ENCODE measurements at places on chromosomes 12 and 14.
A peak's percentile ranks its signal among the peaks of the same experiment; 100 is the strongest.

GRCh38 chr14:92481386-92481785, 32.2 kb upstream of the RIN3 start:
- DNase-seq, result peak; percentile 27

GRCh38 chr12:2673966-2674810, 120.6 kb upstream of the FKBP4 start:
- no peak for DNase-seq

DNA sequence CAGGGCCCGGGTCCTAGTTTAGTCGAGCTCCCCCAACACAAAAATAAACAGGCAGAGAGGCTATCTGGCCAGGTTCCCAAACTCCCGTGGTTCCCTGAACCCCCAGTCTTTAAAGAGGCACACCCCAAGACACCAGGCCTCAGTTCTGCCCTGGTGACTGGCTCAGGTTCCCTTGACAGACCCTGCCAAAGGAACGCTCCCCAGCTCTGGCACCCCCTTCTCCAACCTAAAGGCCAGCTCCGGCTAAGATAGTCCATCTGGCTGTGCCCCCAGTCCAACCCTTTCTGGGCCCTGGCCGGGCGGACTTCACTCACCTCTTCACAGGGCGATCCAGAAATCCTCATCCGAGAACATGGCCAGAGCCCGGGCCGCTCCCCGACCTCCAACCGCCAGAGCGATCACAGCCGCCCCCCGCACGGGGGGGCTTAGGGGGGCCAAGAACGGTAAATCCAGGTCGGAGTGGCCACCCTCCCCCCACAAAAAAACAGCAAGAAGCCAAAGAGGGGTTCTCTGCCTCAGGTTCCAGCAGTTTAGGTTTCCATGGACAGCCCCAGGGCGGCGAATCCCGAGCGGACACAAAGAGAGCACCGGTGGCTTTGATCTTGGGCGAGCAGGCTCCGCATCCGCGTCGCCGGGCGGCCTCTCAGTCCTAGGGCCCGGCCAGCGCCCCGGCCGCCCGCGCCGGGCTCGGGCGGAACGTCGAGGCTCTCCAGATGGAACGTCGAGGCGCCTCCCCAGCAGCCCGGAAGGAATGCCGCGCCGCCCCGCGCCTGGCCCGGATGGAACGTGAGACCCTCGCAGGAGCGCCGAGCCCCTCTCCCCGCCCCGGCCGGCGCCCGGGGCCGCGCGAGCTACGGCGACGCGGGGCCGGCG, 1.1 kb downstream of the KMT2D start:
- peak; percentile 65 for DNase-seq

DNA sequence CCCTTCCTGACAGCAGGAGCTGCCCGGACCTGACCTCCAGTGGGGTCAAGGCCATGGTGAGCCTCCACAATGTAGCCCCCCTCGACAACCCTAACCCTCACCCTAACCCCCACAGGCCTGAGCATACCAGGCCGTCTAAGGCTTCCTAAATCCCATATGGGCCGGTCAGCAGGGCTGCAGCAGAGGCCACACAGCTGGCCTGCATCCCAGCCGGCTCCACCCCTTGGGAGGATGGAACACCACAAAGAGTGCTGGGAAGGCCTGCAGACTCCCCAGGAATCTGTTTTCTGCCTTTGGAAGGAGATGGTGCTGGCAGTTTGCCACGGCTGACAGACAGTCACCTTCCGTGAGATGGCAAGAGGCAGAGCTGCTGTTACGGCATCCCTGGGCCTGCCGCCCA, 2.8 kb downstream of the TMEM179 start:
- peak; percentile 42 for DNase-seq

DNA sequence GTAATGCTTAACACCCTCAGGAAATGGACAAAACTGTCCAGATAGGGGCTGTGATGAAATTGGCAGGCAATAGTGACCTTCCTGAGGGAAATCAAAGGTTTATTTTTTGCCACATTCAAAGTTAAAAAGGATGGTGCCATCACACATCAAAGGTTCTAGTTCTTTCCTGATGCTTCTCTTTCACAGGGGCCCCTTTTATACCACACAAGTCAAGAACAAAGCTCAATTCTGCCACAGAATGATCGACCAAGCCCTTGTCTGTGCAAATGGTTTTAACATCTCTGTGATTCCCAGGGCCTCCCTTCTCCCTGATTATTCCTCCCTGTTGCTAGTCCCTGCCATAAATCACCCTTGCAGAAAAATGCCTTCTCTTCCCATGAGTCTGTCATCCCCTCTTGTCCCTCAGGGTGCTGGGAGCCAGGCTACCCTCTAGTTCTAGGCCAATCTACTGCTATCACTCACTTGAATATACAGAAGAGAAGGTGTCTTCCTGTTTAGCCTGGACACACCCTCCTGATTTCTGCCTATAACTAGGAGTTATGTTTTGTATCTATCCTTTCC, 22.7 kb downstream of the SMCO2 start:
- no peak for DNase-seq

DNA sequence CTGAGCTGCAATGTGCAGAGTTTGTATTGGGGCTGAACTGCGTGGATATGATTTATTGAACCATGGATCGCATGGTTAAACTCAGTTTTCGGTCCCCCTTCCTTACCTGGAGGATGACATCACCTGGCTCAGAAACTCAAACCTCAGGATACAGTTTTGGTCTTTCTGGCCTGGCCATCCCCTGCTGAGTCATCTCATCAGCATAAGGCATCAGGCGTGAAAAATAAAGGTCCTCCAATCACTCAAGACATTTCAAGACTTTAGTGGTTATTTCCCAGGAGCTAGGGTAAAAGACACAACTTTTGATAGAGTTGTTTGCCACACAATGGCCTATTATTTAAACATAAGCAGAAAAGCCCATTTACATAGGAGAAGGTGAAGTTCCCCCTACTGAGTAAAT, 631.1 kb upstream of the TMEM132C start:
- no peak for DNase-seq

DNA sequence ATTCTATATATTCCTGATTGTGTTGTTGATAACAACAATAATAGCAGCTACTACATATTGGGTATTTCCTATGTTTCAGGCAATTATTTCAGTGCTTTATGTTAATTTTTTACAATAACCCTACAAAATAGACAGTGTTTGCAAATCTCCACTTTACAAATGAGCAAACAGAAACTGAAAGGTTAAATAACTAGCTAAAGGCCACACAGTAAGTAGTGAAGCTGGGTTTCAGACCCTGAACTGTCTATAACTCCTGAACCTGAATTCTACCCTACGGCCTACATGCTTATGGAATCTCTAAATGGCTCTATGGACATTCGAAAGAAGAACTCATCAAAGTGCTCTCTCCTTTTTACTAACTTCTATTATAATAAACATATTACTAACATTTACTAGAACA, 19.7 kb upstream of the NUDT4 start:
- DNase-seq, result no peak

GRCh38 chr14:99072433-99072832, 199.6 kb downstream of the BCL11B start:
- DNase-seq, result no peak

DNA sequence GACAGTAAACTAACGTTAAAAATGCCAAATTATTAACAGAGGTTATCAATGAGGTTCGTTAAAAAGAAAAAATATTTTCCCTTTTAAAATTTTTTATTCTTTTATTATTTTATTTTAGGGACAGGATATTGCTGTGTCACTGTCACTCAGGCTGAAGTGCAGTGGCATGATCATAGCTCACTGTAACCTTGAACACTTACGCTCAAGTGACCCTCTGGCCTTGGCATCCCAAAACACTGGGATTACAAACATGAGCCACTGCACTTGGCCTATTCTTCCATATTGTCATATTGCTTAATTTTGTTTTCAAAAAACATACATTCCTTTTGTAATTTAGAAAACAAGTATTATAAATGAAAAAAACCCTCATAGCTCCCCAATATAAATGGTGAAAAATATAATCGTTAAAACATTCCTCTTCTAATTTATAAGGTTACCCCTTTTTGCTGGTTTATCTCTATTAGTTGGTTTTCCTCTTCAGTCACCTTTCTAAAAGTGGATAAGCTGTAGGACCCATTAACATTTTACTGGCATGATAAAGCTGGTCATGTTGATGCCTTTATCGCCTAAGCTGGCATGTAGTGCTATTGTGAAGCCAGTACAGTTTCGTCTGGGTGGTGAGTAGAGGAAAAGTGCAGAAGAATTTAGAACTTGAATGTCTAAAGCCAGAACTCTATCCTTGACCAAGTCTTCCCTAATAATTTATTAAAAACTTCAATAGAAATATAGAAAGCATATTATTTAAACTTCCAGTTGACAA, 27.6 kb downstream of the PDE3A start:
- DNase-seq, result no peak

DNA sequence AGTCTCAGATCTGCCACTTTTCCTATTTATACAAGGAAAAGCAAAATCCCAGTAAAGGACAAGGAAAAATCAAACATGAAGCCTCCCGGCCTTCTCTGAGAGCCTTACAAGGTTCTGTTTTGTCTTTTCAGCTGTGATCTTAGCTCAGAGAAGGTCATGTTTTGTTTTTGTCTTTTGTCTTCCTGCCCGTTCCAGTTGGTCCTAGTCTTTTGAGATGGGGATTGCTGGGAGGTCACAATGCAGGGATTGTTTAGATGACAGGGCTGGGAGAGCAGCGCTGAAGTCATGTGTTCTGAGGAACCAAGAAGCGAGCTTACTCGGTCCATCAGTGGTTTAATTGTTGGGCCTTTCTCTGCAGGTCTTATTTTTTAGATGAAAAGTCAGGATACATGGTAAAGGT, 6.0 kb downstream of the PLEKHH1 start:
- DNase-seq, result no peak

GRCh38 chr12:1107669-1108068, 116.6 kb downstream of the ERC1 start:
- no peak for DNase-seq

GRCh38 chr14:50121486-50121885, 5.1 kb upstream of the VCPKMT start:
- no peak for DNase-seq

GRCh38 chr12:62435303-62436163, 31.1 kb upstream of the MON2 start:
- peak; percentile 62 for DNase-seq

DNA sequence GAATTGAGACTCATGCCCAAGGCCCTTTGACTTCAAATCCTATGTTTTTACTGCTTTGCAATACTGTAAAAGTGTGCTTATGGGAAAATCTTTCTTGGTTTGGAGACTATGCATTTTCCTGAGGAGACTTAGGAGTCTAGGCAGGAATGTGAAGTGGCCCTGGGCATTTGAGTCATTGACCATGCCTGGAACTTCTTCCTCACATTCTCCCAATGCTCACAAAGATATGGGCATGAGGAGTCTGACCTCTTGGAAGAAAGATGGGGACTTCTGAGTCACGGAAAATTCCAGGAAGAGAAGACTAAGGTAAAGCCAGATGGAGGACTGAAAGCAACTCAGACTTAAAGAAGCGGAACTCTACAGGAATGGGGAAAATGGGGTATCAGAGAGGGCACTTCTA, 38.2 kb upstream of the ZNF641 start:
- DNase-seq, result no peak

DNA sequence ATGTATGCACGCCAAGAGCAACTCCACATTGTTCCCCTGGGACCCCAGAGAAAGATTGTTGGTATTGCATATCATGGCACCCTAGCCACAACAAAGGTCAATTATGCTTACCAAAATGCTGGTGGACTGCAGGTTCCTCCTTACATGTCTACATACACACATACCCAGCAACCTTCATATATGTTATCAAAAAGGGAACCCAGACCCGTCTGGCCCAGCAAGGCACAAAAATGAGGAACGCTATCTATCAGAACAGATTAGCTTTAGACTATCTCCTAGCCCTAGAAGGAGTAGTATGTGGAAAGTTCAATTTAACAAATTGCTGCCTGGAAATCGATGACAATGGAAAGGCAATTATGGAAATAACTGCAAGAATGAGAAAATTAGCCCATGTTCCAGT, 61.5 kb downstream of the DHRS2 start:
- DNase-seq, result no peak

- no peak for DNase-seq
Measured at GRCh38 chr14:20792556-20792955, 10.1 kb downstream of the RNASE1 start.

Measured in AG08396 (cell line).